T-helper 9 cell (primary cell): ENCODE measurements at places on chromosomes 4 and X.

GRCh38 chr4:152690706-152691651, 11.2 kb upstream of the TMEM154 start:
- DNase-seq, result no peak

DNA sequence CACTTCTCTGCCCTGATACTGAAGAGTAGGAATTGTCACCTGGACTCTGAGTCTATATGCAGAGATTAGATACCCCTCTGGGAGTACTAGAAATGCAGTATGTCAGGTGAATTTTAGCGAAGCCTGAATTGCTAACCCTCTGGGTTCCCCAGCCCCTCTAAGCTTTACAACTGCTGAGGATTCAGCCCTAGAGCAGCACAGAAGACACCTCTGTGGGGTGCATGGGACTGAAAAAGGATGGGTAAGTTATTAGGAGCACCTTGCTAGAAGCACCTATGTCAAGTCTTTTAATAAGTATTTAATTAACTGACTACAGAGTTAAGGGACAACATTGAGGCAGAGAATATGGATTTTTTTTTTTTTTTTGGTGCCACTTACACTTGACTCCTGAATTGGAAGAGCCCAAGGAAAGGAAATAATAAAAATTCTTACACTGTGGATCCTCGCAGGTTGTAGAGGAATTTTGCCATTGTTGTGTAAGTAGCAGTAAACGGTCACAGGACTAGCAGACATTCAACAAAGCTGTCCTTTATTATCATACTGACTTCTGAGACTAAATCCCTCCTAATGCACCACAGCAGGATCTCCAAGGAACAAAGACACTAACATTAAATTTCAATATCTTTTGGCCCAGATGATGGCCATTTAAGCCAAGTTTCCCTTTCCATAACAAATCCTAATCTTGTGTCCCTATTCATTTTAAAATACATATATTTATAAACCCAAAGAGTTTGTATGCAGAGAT, 253.2 kb downstream of the ANKRD50 start:
- DNase-seq, result no peak

GRCh38 chr4:115780835-115781234, 667.4 kb upstream of the NDST4 start:
- no peak for DNase-seq

GRCh38 chr4:48963042-48963679, 22.9 kb upstream of the CWH43 start:
- peak; percentile 59 for DNase-seq

DNA sequence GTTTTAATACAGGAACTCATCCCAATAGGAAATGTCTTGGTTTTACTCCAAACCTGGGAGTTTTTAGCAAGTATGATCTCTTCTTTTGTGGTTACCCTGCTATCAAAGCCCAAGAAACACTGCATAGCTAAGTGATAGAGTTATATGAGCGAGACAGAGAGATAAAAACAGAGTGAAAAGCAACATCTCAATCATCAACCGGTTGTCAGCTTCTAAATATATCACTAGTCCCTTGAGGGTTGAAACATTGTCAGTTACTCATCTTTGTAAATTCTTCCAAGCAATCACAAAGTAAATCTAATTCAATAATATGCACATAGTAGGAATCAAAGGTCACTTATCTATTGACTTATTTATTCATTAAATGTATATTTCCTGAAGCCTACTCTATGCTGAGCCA, 483.9 kb downstream of the IDS start:
- no peak for DNase-seq

DNA sequence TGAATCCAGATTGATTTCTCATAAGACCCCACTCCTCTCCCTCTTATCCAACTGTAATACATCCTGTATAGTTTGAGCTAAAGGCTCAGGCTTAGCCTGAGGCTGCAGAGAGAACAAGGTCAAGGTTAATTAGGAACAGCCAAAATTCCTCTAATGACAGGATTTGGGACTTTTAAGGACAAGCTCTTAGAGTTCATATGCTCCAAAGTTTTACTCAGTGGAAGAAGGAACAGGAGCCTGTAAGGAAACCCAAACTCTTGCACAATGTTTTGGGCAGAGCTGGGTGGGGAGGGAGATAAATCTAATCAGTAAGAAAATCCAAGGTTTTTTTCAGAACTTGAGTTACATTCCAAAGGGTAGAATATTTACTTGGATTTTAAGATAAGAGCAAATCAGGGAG, 238.8 kb downstream of the QDPR start:
- DNase-seq, result no peak

DNA sequence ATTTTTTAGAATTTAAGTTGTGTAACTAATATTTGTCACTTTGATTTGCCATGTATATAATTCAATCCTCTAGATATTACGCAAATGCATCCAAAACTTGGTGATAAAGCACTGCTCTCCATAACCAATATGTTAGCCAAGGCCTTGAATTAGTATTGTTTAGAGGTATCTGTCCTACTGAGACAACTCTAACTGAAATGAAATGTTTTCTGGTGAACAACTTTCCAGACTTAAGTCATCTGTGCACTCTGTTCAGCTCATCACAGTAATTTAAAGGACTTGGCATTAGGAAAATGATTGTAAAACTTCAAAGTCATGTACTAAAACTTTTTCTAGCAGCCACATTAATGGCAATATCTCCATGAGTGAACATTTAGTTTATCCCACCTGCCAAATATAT, 73.1 kb downstream of the HPGD start:
- no peak for DNase-seq

GRCh38 chrX:111129921-111130320, 33.9 kb downstream of the PAK3 start:
- no peak for DNase-seq

GRCh38 chr4:4260185-4260751, 12.2 kb upstream of the TMEM128 start:
- no peak for DNase-seq
